ENCODE measurements at places on chromosomes 11 and 22. TPM values are rescaled to one million over a fixed set of nuclear protein-coding genes. Genes with fewer than 3 reads are reported as not detected.

GRCh38 chr11:19861171-19861570, 148.5 kb downstream of the NAV2 start:
- no peak for DNase-seq

LRRC10B gene
- 2.6 TPM for total RNA-seq

DNA sequence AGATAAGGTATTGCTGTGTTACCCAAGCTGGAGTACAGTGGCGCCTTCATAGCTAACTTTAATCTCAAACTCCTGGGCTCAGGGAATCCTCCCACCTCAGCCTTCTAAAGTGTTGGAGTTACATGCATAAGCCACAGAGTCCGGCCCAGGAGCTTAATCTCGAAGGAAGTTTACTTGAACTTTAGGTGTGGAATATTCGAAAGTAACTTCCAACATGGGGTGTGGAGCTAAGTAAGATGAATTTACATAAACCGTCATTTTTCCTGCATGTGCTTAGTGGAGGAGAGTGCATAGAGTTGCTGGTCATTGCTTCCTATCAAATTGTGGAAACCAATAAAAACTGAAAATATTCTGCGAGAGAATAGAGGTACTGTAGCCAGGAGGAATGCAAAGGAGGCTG, 1.5 kb downstream of the ATG13 start:
- DNase-seq = no peak

- peak; percentile 74 for DNase-seq
These were observed 165.9 kb upstream of the NCAM1 start for GRCh38 chr11:112795142-112795815.

GRCh38 chr11:125637840-125638239, 12.9 kb downstream of the CHEK1 start:
- DNase-seq = no peak

- no peak for DNase-seq
These were observed 192.1 kb downstream of the LUZP2 start for GRCh38 chr11:24688981-24689380.

OLFML1 gene
- total RNA-seq = not detected

- peak; percentile 49 for DNase-seq
These were observed 27.7 kb downstream of the MICAL2 start for GRCh38 chr11:12137938-12138731.

- no peak for DNase-seq
These were observed 17.0 kb downstream of the MRGPRD start for GRCh38 chr11:68963779-68964178.

- DNase-seq = peak; percentile 26
These were observed 148.1 kb downstream of the DYNC2H1 start for GRCh38 chr11:103257360-103257759.

GRCh38 chr11:127890030-127890615, 697.2 kb downstream of the ETS1 start:
- no peak for DNase-seq

- DNase-seq = no peak
These were observed 128.3 kb upstream of the CSNK2A3 start for GRCh38 chr11:11481371-11481770.

- no peak for DNase-seq
These were observed 47.9 kb upstream of the SNX19 start for GRCh38 chr11:130964058-130964792.

GALNT18 gene
- total RNA-seq = 1.9 TPM

- no peak for DNase-seq
These were observed 70.2 kb upstream of the EED start for GRCh38 chr11:86174101-86175046.

TENM4 gene
- 29.6 TPM for total RNA-seq
